ENCODE measurements at places on chromosomes 16 and 17.

GRCh38 chr17:17440938-17441675 is 35.7 kb upstream of the MED9 start:
- DNase-seq = no peak

- DNase-seq = no peak
Observed at GRCh38 chr16:170788-171187, 1.9 kb upstream of the HBA2 start.

- DNase-seq = no peak
Observed at GRCh38 chr17:58493506-58493905, 5.3 kb upstream of the HSF5 start.

GRCh38 chr17:81228834-81229665 is 6.3 kb upstream of the CEP131 start:
- DNase-seq = no peak

All from KG1 (cell line).